ENCODE measurements at places on chromosomes 3 and 15.
A peak's percentile ranks its signal among the peaks of the same experiment; 100 is the strongest.

GRCh38 chr3:71281280-71281679 is 302.2 kb downstream of the FOXP1 start:
- no peak for DNase-seq

DNA sequence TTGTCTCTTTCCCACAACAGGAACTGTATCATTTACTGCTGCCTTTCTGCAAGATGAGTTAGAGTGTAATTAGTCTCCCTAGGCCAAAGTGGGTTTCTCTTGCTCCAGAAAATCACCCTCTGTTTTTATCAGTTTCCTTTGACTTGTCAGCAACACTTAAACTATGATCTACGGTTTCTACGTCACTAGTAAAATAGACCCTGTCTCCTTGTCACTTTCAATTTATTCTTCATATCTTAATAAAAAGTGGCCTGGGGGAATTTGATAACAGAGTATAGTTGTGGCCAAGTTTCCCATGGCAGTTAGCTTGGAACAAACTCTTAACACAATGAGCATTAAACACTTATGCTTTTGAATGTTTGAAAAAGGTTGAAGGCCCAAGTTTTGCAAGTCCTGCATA is 79.6 kb downstream of the CGNL1 start:
- DNase-seq: no peak

DNA sequence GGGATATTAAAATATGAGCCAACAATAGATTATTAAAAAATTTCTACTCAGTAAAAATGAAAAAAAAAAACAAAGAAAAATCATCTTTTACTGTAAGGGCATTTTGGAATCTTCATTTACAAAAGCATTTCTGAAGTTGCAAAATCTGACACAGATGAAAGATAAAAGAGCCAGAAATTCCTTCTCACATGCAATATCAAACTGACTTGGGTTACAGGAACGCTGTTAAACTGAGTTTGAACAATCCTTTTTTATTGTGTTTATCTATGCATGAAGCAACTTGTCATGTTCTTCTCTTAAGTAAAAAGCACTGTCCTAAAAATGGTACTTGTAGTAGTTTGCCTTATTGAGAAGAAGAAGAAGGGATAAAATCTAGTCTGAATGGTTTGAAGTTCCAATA is 468.5 kb upstream of the KCNMB2 start:
- no peak for DNase-seq

- no peak for DNase-seq
Observed at GRCh38 chr3:193400304-193400703, 21.8 kb upstream of the ATP13A5 start.

DNA sequence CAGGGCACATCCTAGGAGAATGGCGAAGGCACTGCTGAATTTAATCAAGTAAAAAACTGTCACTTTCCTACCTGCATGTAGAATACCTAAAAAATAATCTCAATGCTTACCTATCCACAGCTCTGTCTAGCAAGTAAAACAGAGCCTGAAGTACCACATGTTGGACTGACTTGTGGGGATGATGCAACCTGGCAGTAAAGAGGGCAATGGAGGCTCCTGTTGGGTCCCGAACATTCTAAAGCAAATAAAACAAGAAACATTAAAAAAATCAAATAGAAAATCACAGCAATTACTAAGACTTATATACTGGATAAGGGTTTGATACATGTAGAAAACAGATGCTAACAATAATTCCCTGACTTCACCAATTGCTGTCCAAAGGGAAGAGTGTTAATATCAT is 56.1 kb downstream of the PTPN9 start:
- no peak for DNase-seq

DNA sequence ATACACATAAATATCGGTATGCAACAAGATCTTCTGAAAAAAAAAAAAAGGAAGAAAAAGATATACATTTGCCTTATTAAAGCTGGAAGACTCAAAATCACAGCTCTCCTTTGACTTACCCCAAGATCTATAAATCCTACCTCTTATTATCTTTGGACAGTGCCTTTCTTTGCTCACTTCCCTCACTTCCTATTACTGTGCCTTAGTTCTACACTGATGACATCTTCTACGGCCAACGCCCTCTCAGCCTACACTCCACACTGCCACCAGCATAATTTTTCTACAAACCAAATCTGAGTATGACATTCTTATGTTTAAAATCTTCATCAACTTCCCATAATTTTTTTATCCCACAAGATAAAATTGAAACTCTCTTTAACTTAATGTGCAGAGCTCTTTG is 137.1 kb downstream of the VPS13C start:
- no peak for DNase-seq

- no peak for DNase-seq
Observed at GRCh38 chr15:89140595-89140994, 52.3 kb downstream of the ABHD2 start.

- DNase-seq: no peak
Observed at GRCh38 chr15:78394981-78395616, 42.9 kb upstream of the IREB2 start.

GRCh38 chr3:120568598-120568997 is 27.5 kb upstream of the NDUFB4 start:
- no peak for DNase-seq

GRCh38 chr15:59197454-59197853 is 9.2 kb upstream of the LDHAL6B start:
- DNase-seq: no peak

DNA sequence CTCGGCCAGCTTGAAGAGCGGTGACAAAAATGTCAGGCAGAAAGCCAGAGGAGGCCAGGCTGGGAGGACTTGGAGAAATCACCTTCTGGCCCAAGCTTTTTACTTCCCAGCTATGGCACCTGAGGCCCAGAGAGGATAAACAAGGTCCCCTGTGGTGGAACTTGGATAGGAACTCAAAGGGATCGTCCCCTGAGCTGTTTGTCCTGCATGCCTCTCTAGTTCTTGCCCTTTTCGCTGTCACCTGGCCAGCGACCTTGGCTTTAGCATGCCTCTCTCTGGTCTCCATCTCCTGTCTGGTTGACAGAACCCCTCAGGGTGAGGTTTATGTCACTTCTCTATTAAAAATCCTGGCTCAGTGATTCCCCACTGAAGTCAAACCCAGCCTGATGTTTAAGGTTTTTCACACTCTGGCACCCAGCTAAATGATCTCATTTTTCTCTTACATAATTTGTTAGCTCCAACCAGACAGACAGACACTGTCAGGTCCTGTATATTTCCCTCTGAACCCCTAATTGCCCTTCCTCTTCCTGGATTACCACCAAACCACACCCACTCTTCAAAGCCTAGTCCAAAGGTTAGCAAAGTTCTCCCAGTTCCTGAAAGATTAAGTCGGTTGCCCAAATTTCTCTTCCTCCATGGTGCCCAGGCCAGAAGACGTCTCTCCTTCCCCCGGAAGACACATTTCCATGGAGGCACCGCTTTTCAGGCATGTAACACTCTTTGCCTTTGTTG is 169.1 kb downstream of the FAM43A start:
- no peak for DNase-seq

GRCh38 chr3:481680-482079 is 285.1 kb downstream of the CHL1 start:
- no peak for DNase-seq

GRCh38 chr3:53074761-53075742 is 29.2 kb upstream of the SFMBT1 start:
- DNase-seq: no peak

DNA sequence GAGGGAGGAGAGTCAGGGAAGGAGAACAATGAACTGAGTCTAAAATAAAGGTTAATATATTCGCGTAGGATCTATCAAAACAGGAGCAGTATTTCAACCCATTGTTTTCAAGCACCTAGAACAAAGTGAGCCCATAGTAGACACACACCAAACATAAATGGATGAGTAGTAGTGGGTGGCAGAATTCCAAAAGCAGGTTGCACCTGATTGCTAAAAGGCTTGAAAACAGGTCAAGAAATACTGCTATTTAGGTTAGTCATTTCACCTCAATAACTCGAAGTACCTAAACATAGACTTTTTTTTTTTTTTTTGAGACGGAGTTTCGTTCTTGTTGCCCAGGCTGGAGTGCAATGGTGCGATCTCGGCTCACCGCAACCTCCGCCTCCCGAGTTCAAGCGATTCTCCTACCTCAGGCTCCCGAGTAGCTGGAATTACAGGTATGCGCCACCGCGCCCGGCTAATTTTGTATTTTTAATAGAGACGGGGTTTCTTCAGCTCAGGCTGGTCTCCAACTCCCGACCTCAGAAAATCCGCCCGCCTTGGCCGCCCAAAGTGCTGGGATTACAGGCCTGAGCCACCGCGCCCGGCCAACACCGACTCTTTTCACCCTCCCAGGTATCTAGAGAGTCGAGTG is 855 bp upstream of the ABHD5 start:
- DNase-seq: no peak

- DNase-seq: no peak
Observed at GRCh38 chr3:24315356-24315755, 179.3 kb downstream of the THRB start.

GRCh38 chr15:70615435-70616310 is 147.7 kb downstream of the UACA start:
- no peak for DNase-seq

- DNase-seq: peak; percentile 91
Observed at GRCh38 chr15:45587095-45587862, at the start of gene BLOC1S6. Gene BLOC1S6 (plus strand): TSS chr15:45587379. CDS start chr15:45587444, 65 bp downstream.

- DNase-seq: no peak
Observed at GRCh38 chr3:20984594-20985205, 766.3 kb downstream of the ZNF385D start.

GRCh38 chr15:68797599-68798345 is 22.9 kb downstream of the ANP32A start:
- DNase-seq: no peak

GRCh38 chr3:81472600-81473362 is 288.7 kb downstream of the GBE1 start:
- no peak for DNase-seq

DNA sequence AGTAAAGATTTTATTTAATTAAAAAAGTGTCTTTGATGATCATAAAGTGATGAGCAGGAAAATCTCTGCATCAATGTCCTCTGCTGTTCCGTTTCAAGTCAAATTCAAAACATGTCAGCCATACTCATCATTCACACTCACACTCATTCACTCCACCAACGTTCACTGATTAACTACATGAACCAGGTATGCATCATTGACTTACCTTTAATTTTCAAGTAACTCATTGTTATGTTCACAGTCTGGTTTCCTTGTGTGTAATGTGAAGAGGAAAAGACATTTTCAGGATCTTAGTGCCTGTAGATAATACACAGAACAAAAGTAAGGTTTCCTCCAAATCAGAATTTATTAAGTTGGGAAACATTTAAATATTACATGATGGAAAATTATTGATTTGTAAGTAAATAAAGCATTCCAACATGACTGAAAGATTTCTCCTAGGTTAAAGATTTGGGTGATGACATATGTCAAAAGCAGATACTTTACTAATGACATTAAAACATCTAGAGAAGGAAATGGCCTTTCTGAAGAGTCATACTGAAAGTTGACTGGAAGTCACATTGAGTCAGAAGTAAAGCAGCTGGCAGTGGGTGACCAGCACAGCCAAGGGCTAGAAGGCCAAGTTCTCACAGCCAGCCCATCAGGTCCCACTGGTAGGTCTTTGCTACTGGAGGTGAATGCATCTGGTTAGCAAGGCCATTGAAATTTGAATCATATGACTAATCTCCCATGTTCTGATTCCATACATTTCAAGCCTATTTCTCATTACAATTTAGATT is 251.9 kb downstream of the CDIN1 start:
- DNase-seq: peak; percentile 16

DNA sequence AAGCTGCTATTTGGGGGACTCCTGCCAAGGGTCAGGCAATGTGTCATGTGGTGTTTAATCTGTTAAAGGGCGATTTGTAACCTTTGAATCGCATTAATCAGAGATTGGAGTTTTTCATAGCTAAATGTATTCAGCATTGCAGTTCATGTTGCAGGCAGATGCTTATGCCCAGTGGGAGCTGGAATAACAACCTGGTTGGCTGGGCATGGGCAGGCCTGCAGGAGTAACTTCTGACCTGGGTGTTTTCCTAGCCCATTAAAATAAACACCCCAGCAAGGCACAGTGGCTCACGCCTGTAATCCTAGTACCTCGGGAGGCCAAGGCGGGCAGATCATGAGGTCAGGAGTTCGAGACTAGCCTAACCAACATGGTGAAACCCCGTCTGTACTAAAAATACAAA is 268.7 kb downstream of the BBX start:
- DNase-seq: no peak

- DNase-seq: no peak
Observed at GRCh38 chr3:129934234-129935123, 40.0 kb upstream of the TRH start.

GRCh38 chr15:50247819-50248655 is 17.5 kb downstream of the HDC start:
- DNase-seq: no peak

GRCh38 chr3:23356923-23357322 is 153.8 kb downstream of the UBE2E2 start:
- no peak for DNase-seq

GRCh38 chr3:165725296-165725695 is 111.9 kb downstream of the BCHE start:
- DNase-seq: no peak

GRCh38 chr3:67386451-67386850 is 268.0 kb downstream of the SUCLG2 start:
- DNase-seq: no peak

Data from amniotic stem cell (primary cell).